ENCODE measurements at places on chromosomes 12 and 14.

- no peaks in the 10 kb centered on the region for H3K36me3 ChIP-seq
These were observed 278.5 kb upstream of the PLEKHG7 start for GRCh38 chr12:92424338-92424737.

DNA sequence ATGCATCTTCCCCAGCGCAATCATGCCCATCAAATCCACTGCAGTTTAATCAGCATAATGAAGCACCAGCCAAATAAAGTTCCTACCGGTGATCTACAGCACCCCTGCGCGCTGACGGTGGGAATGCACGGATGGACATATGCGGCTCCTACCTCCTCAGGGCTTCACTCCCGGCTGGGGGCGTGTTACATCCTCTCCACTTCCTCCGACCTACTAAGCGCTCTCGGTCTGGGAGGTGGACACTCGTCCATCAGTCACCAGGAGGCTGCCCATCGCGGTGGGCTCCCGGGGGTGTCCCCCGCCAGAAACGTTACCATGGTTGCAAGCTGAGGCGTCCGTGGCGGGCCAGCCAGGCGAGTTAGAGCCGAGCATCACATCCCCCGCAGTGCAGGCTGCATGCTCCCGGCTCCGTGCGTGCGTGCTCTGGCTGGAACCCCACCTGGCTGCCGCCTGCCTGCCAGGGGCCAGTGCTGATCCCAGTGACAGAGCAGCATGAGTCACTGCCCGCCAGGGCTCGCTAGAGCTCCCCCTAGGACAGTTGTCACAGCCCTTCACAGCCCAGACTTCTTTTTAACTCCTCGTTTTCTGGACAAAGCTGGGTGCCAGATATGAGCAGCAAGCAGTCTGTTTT is 73.0 kb downstream of the CIT start:
- H3K4me3 ChIP-seq, result peak overlapping the region; percentile 26
- DNase-seq, result peak; percentile 57
- H3K27me3 ChIP-seq, result no peaks in the 10 kb centered on the region

DNA sequence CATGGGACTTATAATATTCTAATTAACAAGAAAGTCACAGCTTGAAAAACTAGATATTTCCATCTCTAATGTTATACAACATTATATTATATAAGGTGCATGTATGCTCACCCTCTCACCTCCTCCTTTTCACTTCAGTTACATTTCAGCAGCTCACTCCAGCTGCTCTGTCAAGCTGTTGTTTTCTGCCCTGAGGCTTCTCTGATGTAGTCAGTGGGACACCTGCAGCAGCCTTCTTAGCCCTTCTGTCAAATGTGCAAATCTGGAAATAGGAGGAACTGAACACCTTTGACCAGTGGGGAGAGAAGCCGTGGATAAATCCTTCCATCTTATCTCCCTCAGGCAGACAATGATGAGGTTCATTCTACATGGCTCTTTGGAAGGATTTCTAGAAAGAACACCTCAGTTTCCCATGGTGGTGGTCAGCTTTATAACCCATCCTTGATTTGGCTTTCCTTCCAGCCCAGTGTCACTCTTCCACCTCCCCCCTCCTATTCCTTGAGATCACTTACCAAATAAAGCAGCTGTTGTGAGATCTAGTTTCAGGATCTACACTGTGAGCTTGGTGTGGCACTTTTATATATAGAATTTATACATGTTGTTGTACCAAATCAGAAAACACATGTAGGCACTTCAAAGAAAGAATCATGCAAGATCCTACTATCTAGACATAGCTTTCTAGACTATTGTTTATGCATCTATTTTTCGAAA is 79.6 kb upstream of the STK38L start:
- no peaks in the 10 kb centered on the region for H3K4me1 ChIP-seq
- no peak for DNase-seq
- no peaks in the 10 kb centered on the region for H3K27me3 ChIP-seq
- no peak overlapping the region for H3K4me3 ChIP-seq
- H3K27ac ChIP-seq, result no peak overlapping the region

GRCh38 chr14:104702673-104703072 is 13.3 kb downstream of the INF2 start:
- no peaks in the 10 kb centered on the region for H3K27me3 ChIP-seq

DNA sequence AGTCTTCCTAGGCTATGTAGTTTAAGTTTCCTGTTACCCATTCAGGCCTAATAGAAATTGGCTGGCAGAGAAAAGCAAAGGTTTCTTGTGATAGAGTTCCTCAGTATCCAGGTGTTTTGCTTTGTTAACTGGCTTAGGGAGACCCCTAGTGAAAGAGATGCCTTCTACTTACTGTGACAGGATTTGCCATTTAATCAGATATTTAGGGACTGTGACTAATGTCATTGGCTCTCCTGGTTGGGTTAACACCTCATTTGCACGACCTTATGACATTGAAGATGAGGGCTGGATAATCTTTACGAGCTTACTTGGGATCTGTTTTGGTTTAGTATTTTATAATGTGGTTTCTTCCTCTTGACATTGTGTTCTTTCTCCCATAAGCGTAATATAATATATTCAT is 5.8 kb downstream of the MON2 start:
- no peaks in the 10 kb centered on the region for H3K27me3 ChIP-seq
- peaks cover 23% of the 10 kb centered on the region for H3K36me3 ChIP-seq
- peaks cover 50% of the 10 kb centered on the region for H3K4me1 ChIP-seq
- H3K27ac ChIP-seq, result no peak overlapping the region
- no peak overlapping the region for H3K4me3 ChIP-seq

DNA sequence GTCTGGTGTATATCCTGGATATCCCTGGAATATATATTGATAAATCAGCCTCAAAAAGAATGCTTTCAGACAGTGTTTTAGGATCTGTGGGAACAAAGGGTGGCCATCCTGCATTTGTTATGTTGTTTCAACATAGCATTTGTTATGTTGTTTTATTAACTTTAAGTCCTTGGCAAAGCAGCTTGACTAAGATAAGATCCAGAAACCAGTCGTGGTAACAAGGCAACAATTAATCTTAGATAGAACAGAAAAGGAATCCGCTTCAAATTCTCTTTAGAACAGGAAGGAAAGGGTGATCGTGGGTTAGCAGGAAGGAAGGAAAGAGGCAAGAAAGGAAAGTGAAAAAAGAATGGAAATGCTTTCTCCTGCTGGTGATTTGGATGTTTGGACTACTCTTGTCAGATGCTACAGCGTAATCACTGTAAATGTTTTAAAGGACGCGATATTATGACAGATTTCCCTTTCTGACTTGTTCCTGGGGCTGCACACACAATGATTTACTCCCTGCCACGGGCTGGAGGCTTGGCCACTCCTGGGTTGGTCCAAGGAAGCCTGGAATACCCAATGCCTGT is 443.3 kb downstream of the DPF3 start:
- H3K27me3 ChIP-seq, result no peaks in the 10 kb centered on the region
- H3K4me3 ChIP-seq, result no peak overlapping the region
- peak; percentile 28 for DNase-seq
- no peak overlapping the region for H3K27ac ChIP-seq
- peaks cover 24% of the 10 kb centered on the region for H3K4me1 ChIP-seq

DNA sequence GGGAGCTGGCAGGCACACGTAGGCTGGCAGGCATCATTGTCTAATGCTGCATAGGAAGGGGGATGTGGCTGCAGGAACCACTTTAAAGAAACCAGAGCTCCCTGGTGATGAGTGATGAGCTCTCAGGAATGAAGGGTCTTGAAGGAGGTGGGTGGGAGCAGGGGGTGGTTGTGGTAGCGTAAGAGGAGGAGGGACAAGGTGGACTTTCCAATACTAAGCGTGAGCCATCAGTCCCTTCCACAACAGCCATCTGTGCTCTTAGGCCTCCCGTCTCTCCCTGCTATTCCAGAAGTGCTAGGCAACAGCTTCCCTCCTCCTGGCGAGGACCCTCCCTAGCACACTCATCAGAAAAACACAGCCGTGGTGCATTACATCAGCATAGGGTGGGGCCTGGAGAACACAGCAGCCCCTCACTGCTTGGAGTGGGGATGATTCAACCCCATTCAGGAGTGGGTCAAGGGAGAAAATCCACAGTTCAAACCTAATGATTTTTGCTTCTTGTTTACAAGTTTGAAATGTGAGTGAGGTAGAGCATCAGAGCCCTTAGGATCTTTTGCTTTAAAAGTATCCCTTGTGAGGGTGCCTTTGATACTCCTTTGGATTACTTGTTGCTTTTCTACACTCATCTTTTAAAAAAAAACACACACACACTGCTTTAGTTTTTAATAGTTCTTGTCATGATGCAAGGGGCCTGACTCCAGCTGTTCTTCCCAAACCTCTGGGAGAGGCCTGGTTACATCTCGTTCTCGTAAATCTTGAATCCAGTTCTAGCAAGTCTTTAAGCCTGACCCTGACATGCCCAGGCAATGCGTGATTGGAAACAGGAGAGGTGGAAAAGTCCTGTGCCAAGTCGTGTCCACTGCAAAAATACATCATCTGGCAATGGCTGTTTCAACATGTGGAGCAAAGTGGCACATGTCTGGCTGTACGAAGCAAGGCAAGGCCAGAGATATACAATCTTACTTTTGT is 356.4 kb upstream of the DDHD1 start:
- no peaks in the 10 kb centered on the region for H3K4me1 ChIP-seq
- H3K36me3 ChIP-seq, result no peaks in the 10 kb centered on the region
- DNase-seq, result peak; percentile 88
- H3K27ac ChIP-seq, result peak overlapping the region; percentile 72

GRCh38 chr14:34038358-34039057 is 87.6 kb upstream of the EGLN3 start:
- H3K27ac ChIP-seq, result peak overlapping the region; percentile 4
- peaks cover 14% of the 10 kb centered on the region for H3K4me1 ChIP-seq
- no peaks in the 10 kb centered on the region for H3K36me3 ChIP-seq
- peak; percentile 81 for DNase-seq
- H3K4me3 ChIP-seq, result no peak overlapping the region
